ENCODE measurements at places on chromosomes 1 and 21.

GRCh38 chr21:33261635-33262034 is 4.5 kb upstream of the IL10RB start:
- no peak for DNase-seq

DNA sequence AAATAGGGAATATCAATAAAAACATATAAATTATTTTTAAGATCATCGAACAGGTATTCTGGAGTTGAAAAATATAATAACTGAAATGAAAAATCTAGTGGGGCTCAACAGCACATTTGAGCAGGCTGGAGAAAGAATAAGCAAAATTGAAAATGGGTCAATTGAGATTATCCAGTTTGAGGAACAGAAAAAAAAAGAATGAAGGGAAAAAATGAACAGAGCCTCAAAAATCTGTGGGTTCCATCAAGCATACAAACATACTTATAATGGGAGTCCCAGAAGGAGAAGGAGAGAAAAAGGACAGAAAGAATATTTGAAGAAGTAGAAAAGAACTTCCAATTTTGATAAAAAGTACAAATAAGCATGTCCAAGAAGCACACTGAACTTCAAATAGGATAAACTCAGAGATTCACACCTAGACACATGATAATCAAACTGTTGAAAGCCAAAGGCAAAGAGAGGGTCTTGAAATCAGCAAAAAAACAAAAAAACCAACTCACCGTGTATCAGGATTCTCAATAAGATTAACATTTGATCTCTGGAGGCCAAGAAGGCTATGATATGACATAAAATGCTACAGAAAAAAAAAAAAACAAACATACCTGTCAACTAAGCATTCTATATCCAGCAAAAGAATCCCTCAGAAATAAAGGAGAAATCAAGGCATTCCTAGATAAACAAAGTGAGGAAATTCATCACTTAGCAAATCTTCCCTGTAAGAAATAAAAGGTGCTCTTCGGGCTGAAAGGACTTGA is 5.4 kb upstream of the COQ8A start:
- DNase-seq: no peak

- DNase-seq: no peak
Observed at GRCh38 chr1:115160728-115161127, 71.4 kb upstream of the TSPAN2 start.

DNA sequence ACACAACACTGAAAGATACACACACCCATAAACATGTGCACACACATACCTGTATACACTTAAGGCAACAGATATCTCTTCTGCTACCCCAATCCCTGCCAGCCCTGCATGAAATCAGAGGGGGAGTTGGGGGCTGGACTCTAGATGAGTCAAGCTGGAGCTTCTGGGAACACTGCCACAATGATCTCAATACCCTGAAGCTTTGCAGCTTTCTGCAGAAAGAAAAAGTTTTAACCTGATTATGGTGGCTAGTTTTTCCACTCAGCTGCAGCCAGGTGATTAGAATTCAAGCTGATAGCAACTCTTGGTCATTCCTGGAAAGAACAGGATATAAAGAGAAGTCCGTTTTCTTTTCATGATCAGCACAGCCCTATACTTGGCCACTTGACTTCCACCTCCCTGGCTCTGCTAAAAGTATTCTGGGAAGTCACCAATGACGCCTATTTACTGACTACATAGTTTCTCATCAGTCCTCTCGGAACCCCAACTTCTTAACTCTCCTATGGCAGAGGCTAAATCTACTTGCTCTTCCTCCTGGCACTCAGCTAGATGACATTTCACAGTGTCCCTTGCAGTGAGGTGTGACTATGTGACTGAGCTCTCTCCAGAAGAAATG is 20.7 kb upstream of the DNASE2B start:
- no peak for DNase-seq

DNA sequence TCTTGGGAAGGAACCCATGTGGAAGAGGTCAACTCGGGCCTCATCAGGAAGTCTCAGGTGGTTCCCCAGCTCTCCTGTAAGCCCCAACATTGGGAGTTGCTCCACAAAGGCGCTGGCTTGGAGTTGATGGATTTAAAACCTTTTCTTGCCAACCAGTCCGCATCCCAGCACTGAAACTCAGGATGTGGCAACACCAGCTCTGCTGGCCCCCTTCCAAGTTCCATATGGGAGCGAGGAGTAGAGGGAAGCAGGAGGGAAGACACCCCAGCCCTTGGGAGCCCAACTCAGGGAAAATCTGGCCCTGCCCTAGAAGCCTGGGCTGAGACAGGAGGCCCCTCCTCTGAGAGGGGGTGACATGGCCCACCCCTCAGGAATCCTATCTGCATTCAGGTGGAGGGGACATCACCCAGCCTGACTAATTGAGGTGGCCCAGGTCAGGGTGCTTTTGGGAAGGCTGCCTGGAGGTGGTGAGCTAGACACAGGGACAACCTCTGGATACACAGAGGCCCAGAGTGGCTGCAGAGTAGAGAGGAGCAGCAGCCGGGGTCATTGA is 33.1 kb upstream of the DMBX1 start:
- no peak for DNase-seq

DNA sequence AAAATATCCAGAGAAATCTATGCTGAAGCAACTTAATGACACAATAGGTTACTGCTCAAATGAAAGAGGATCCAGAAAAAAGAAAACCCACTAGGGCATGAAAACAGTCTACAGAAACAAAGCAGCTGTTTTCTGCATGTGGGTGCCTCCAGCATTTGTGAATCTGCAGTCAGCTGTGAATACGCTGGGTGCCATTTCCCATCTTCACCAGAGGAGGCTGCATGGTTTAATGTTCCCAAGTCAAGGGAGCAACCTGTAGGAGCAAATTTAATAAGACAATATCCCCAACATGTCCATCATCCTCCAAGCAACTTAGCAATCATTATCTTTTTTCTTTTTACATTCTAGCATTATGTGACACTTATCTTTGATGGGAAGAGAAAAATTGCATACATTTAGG is 396.6 kb downstream of the BRINP2 start:
- DNase-seq: no peak

GRCh38 chr1:39165049-39165448 is 39.4 kb upstream of the MACF1 start:
- DNase-seq: no peak

GRCh38 chr1:28441674-28442073 is 64.2 kb upstream of the RCC1 start:
- DNase-seq: no peak

- DNase-seq: no peak
Observed at GRCh38 chr1:99672038-99672437, 26.1 kb downstream of the PALMD start.

GRCh38 chr1:208177656-208178055 is 66.5 kb downstream of the PLXNA2 start:
- no peak for DNase-seq

DNA sequence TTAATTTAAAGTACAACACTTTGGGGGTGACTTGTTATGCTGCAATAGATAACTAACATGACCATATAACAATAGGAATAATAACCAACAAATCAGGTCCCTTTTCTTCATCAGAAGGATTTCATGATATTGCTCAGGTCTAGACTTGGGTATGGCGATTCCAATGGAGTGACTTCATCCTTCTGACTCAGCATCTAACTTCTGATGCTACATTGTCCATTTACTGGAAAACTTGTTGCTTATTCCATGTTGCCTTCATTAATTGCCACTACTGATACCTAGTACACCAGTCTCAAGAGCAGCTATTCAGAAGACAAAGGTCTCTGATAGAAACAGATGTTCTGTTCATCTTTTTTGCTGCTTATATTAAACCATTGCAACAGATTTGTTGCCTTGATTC is 324.3 kb downstream of the TGFB2 start:
- no peak for DNase-seq

All from T-cell (primary cell).